ENCODE measurements at places on chromosomes 5 and 9.

DNA sequence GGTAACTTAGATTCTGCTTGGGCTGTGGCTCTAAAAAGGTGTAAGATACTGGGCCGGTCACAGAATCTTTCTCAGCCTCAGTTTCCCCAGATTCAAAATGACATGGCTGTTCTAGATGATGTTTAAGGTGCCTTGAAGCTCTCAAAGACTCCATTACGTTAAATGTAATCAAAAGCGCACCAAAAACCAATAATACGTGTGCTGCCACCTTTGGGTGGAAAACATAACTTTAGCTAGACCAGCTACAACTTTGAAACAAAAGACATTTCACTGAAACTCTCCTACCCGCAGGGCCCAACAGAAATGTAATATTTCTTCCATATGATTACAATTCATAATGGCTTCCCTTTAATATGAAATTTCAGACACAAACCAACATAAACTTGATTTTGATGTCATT, 35.0 kb upstream of the PCSK5 start:
- H3K27ac ChIP-seq: no peak overlapping the region
- DNase-seq: no peak
- H3K4me3 ChIP-seq: no peak overlapping the region
- no peaks in the 10 kb centered on the region for H3K36me3 ChIP-seq
- no peaks in the 10 kb centered on the region for H3K4me1 ChIP-seq

DNA sequence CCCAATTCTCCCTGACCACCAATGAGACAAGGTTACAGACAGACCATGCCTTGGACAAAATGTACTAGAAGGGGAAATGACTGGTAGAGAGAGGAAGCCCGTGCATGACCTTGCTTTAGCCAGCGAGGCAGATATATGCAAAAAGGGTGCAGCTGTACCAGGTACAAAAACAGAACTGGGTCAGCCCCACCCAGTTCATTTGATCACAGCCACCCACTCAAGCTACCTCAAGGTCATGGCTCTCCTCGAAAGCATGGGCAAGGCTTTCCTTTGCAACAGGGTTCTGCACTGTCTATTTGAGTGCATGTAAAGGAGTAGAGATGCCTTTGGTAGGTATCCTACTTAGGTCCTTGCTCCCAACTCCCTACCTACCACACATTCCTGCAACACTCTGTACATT, 33.3 kb downstream of the TLE1 start:
- H3K27ac ChIP-seq: no peak overlapping the region
- no peak for DNase-seq
- no peak overlapping the region for H3K4me3 ChIP-seq
- peaks cover 35% of the 10 kb centered on the region for H3K36me3 ChIP-seq

DNA sequence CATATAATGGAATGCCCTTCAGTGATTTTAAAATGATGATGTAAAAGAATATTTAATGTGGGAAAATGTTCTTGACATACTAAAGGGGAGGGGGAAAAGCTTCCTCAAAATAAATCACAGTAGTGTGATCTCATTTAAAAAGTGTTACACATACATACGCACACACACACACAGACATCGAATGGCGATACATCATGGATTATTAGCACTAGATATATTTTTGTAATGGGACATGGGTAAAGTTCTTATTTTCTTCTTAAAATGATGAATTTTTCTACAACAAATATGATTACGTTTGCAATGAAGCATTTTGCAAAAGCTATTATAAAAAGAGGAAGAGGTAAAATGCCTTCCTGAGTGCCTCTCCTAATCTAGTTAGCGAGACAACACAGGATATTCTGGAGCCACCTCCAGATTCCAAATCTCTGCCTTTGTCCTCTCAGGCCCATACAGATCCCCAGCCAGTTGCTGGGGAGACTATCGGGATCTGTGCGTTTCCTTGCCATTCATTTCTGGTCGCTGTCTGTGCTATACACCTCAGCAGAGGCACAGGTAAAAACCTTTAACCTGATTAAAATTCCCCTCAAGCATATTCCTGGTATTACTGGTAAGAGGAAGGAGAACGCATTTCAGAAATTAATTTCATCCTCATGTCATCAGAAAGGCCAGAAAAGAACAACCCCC, 69.6 kb downstream of the SLC28A3 start:
- no peaks in the 10 kb centered on the region for H3K4me1 ChIP-seq
- H3K27me3 ChIP-seq: no peaks in the 10 kb centered on the region
- DNase-seq: no peak
- peak overlapping the region; percentile 58 for H3K4me3 ChIP-seq
- H3K36me3 ChIP-seq: no peaks in the 10 kb centered on the region

DNA sequence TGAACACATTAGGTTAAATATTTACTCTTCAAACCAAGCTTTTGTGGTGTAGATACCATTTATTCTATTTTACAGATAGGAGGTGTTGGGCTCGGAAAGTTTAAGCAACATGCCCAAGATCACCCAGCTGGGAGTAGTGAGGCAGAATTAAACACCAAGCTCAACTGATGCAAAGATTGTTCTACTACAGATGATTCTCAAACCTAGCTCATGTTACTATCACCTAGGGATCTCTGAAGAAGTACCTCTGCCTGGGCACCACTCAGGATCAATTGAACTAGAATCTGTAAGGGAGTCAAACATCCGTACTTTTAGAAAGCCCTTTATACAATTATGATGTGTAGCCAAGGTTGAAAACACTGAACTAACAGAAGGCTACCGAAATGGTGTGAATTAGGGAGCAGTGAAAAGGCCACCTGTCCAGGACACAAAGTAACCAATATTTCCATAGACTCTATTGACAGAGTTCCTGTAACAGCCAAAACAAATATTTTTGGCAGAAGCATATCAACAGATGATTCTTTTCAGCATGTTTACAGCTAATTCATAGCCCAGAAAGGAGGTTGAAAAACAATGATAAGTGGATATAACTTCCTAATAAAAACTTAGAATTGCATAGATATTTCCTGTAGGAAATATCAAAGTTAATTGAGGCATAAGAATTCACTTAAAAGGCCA, 158.5 kb upstream of the PTGER4 start:
- no peaks in the 10 kb centered on the region for H3K27me3 ChIP-seq
- no peak overlapping the region for H3K4me3 ChIP-seq
- H3K27ac ChIP-seq: no peak overlapping the region
- no peaks in the 10 kb centered on the region for H3K4me1 ChIP-seq

DNA sequence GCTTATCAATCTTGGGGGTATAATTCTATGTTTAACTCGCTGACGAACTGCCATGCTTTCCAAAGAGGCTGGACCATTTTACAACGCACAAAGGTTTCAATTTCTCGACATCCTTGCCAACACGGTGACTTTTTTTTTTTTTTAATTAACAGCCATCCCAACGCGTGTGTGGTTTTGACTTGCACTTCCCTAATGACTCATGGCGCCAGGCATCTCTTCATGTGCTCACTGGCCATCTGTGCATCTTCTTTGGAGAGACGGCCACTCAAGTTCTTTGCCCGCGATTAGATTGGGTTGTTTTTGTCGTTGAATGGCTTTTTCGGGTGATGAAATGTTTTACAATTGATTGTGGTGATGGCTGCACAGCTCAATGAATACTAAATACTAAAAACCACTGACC, 12.5 kb upstream of the CARD9 start:
- no peak overlapping the region for H3K4me3 ChIP-seq
- H3K27me3 ChIP-seq: no peaks in the 10 kb centered on the region
- H3K36me3 ChIP-seq: peaks cover 85% of the 10 kb centered on the region
- DNase-seq: no peak
- no peaks in the 10 kb centered on the region for H3K4me1 ChIP-seq

DNA sequence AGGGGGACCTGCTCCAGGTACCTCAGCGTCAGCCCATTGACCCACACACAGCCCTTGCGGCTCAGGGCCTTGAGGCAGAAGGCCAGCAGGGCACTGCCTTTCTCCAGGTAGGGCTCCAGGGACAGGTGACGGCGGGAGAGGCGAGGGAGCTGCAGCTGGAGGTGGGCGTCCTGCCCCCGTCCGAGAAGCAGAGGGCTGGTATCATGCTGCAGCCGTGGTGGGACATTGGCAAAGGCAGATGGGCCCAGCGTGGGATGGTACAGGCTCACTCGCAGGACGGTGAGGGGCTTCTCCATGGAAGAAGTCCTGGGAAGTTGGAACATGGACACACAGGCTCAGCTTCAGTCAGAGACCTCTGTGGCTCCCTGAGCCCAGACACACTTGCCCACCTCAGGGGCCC, 2.5 kb upstream of the DCANP1 start:
- no peak overlapping the region for H3K27ac ChIP-seq
- H3K4me1 ChIP-seq: no peaks in the 10 kb centered on the region
- peaks cover 2% of the 10 kb centered on the region for H3K27me3 ChIP-seq
- no peak overlapping the region for H3K4me3 ChIP-seq
- no peaks in the 10 kb centered on the region for H3K36me3 ChIP-seq

GRCh38 chr5:99814321-99815063, 720.7 kb upstream of the FAM174A start:
- H3K4me1 ChIP-seq: no peaks in the 10 kb centered on the region
- no peaks in the 10 kb centered on the region for H3K27me3 ChIP-seq
- DNase-seq: no peak
- no peaks in the 10 kb centered on the region for H3K36me3 ChIP-seq
- no peak overlapping the region for H3K4me3 ChIP-seq

DNA sequence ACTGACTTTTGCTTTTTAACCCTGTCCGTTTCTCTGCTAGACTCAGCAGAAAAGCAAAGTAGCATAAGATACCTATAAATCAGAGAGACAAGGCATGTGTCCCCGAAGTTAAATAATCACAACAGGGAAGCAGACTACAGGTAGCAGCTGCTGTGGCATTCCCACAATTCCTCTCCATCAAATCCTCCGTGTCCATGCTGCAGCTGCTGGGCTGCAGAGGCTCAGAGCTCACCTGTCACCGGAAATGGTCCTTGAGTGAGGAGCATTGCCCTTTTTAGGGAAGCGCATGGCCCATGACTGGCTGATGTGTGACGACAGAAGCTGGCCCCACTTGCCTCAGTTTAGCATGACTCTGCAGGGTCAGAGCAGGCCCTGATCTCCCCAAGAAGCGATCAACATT, 125.0 kb downstream of the MSX2 start:
- DNase-seq: no peak
- no peaks in the 10 kb centered on the region for H3K27me3 ChIP-seq
- H3K27ac ChIP-seq: no peak overlapping the region
- H3K36me3 ChIP-seq: no peaks in the 10 kb centered on the region

- H3K36me3 ChIP-seq: peaks cover 6% of the 10 kb centered on the region
- H3K4me3 ChIP-seq: no peak overlapping the region
- H3K4me1 ChIP-seq: no peaks in the 10 kb centered on the region
- no peak overlapping the region for H3K27ac ChIP-seq
Observed at GRCh38 chr5:67234671-67235176, 38.1 kb upstream of the CD180 start.

DNA sequence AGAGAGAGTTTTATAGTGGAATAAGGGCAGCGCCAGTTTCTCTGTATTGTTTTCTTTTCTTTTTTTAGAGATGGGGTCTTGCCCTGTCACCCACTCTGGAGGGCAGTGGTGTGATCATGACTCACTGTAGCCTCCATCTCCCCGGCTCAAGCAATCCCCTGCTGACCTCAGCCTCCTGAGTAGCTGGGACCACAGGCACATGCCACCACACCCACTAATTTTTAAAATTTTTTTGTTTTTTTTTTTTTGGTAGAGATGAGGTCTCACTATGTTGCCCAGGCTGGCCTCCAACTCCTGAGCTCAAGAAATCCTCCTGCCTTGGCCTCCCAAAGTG, 119.0 kb downstream of the PIK3R1 start:
- H3K27me3 ChIP-seq: no peaks in the 10 kb centered on the region
- H3K27ac ChIP-seq: no peak overlapping the region
- no peak overlapping the region for H3K4me3 ChIP-seq
- 0 out of 3 replicates have a peak, but pooled peaks cover 2% of the 10 kb centered on the region for H3K36me3 ChIP-seq
- no peaks in the 10 kb centered on the region for H3K4me1 ChIP-seq
- no peak for DNase-seq

GRCh38 chr9:124465736-124466135, 15.5 kb downstream of the ADGRD2 start:
- H3K27me3 ChIP-seq: no peaks in the 10 kb centered on the region
- DNase-seq: no peak
- no peaks in the 10 kb centered on the region for H3K4me1 ChIP-seq
- no peaks in the 10 kb centered on the region for H3K36me3 ChIP-seq

DNA sequence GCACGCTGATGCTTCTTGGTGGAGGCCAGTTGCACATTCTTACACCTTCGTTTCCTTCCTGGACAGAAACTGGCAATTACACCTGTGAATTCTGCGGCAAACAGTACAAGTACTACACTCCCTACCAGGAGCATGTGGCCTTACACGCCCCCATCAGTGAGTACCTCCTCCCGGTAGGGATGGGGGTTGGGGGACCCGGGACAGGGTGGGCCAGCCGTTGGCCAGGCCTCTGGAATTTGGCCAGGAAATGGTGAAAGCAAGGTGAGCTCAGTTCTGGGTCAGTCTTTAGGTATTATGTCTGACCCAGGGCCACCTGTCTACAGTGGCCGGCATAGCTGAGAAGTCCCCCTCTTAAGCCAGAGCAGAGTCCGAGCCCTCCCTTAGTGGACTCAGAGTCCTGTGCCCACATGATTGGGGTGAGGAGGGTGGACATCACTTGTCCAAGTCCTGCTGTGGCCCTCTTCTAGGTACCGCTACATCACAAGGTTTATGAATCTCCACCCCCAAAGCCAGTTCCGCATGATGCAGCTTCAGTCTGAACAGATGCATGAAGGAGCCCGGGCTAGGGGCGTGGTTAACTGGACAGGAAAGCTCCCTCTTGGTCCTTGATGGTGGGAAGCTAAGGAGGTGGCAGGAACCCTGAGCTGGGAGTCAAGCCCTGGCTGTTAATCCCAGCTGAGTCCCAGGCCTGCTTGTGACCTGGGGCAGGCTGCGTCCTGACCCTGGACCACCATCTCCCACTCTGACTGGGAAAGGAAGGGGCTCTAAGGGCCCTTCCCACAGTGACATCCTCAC, 61.3 kb downstream of the AMBP start:
- H3K4me3 ChIP-seq: no peak overlapping the region
- DNase-seq: no peak
- H3K27ac ChIP-seq: no peak overlapping the region
- no peaks in the 10 kb centered on the region for H3K27me3 ChIP-seq
- no peaks in the 10 kb centered on the region for H3K4me1 ChIP-seq
- peaks cover 40% of the 10 kb centered on the region for H3K36me3 ChIP-seq

DNA sequence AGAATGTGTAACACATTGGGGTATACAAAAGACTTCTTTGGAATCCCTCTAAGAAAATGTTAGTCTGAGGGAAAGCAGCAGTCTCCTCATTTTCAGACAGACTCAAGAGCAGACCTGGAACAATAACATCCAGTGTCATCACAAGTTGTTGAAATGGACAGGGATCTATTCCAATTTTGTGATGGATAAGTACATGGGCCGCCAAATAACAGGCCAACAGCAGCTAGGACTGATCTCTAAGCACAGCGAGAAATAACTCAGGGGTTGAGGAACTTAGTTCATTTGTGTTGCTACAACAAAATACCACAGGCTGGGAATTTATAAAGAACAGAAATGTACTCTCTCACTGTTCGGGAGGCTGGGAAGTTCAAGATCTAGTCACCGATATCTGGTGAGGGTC, 7.6 kb upstream of the ITGA2 start:
- no peaks in the 10 kb centered on the region for H3K27me3 ChIP-seq
- no peak overlapping the region for H3K4me3 ChIP-seq
- no peak for DNase-seq
- H3K27ac ChIP-seq: no peak overlapping the region
